ENCODE measurements at places on chromosomes 2 and 18. TPM values are rescaled to one million over a fixed set of nuclear protein-coding genes. Genes with fewer than 3 reads are reported as not detected.

RGPD3 gene
- total RNA-seq: 0.29 TPM

DCDC2C gene
- not detected for total RNA-seq

COL3A1 gene
- 0.17 TPM for total RNA-seq

BOK gene
- total RNA-seq: 10.6 TPM

FAM110C gene
- total RNA-seq: 0.09 TPM
